Mammary epithelial cell (primary cell): ENCODE measurements at places on chromosomes 12 and 14.

DNA sequence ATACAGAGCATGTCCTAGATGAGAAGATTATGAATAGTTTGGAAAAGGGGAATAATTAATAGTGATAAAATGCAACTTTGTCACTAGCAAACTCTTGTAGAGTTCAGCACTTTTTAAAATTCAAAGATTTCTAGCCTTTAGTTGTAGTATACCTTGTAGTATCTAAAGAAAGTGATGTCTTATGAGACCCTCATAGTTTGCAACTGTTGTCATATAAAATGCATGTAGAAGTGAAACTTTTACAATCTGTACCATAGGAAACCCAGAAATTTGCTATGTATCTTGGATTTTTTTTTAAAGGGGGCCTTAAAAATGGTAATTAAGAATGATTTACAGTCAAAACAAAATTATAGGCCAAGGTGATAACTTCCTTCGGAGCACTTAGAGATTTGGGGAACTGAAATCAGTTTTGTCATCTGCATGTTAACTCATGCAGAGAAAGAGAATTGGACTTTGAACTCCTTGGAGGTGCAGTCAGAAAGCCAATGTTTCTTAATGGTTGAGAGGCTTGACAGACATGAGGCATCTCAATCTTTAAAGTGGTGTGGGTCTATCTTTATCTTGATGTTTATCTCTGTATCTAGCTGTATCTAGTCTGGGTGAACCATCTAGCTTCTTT is 1.3 kb downstream of the LRRK2 start:
- DNase-seq: no peak

DNA sequence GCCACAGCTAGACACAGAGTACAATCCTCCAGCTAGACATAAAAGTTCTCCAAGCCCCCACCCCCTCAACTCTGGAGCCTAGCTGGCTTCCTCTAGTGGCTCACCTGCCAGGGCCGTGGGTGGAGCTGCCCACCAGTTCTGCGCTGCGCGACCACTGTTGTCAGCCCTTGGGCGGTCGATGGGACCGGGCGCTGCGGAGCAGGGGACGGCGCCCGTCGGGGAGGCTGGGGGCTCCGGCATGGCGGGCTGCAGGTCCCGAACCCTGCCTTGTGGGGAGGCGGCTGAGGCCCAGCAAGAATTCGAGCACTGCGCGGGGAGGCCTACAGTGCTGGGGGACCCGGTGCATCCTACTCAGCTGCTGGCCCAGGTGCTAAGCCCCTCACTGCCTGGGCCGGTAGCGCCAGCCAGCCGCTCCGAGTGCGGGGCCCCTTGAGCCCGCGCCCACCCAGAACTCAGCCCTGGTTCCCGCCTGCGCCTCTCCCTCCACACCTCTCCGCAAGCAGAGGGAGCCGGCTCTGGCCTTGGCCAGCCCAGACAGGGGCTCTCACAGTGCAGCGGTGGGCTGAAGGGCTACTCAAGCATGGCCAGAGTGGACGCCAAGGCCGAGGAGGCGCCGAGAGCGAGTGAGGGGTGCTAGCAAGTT is 51.0 kb downstream of the RTN1 start:
- DNase-seq: no peak

- no peak for DNase-seq
These were observed 111.4 kb downstream of the DICER1 start for GRCh38 chr14:95045836-95046430.

GRCh38 chr12:18992336-18992735 is 137.2 kb upstream of the PLEKHA5 start:
- DNase-seq: no peak

GRCh38 chr14:24130717-24131548 is 474 bp downstream of the FITM1 start:
- DNase-seq: no peak

DNA sequence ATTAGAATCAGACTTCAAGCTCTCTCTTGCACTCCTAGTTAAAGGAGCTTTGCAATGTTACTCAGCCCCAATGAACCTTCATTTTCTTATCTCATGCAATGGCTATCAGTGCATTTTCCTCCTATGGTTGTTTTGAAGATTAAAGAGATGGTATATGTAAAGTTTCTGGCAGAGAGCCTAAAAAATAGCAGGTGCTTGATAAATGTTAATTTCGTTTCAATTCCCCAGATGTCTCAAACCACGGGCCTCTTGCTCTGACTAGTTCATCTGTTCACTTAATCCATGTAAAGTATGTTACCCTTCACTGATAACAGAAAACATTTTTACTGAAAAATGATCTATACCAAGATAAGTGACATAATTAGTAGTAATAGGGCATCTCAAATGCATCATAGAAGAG is 735.4 kb upstream of the USP15 start:
- DNase-seq: no peak
